IMR-90 (cell line): ENCODE measurements at places on chromosomes 5 and 9. TPM values are rescaled to one million over a fixed set of nuclear protein-coding genes. Genes with fewer than 3 reads are reported as not detected.

INVS gene
- 25.3 and 33.5 TPM in 2 replicates for total RNA-seq

GRCh38 chr9:77251050-77251449 lies 73.7 kb downstream of the VPS13A start:
- no peak for DNase-seq

- no peak for DNase-seq
These were observed 11.1 kb downstream of the LURAP1L start for GRCh38 chr9:12785941-12786340.

DNA sequence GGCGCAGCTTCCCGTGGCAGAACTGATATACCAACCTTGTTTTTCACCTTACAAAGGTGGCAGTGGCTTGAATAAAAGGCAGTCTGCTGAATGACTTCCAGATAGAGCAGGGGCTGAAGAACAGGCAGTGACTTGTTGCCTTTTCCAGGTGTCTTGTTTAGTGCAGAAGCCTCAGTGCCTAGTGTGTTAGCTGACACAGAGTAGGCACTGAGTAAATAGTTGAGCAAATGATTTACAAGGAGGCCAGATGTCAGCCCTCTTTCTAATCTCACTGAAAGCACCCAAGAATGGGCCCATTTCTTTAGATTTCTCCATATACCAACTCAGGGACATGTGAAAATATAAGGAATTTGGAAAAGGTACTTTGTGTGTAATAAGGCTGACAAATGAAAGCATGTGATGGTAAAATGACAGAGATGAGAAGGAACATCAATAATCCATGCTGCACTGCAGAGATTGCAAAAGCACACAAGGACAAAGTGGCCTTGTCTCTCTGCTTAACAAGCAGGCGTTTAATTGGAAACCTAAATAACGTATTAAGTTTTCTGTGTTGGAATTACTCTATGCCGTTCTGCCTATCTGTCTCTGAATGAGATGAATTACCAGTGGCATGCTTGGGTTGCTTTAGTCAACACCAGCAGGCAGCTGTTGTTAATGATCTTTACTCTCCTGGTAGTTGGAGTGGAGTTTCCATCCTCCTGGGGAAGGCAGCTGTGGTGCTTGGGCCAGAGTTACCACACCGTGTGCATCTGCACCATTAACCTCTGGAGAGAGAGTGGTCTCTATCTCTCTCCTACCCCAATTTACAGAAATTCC lies 360.1 kb upstream of the C9orf72 start:
- no peak for DNase-seq

GRCh38 chr9:73059247-73059646 lies 92.4 kb upstream of the ANXA1 start:
- no peak for DNase-seq
